Uterus (tissue), 4 donors: ENCODE measurements at places on chromosomes 3 and 15.

- DNase-seq = no peak
These were observed 167.8 kb upstream of the DPH6 start for GRCh38 chr15:35713733-35714132.

DNA sequence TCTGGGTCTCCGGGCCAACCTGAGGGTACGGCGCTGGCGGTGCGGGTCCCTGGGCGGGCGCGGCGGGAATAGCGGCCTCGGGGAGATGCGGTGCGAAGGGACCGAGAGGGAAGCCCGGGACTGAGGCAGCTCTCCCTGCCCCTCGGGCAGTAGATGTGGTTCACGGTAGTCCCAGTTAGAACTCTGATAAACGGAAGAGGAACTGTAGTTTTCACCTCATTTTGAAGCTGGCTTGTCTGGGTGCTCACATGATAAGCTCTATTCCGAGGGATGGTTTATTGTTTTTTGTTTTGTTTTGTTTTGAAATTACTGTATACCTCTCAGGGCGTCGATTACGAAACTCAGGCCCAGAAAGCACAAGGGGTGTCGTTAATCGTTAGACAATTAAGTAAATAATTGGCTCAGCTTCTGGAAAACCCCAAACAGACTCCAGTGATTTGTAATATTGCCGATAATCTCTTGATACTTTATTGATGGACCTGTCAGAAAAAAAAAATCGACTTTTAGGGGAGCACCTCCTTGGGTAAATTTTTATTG is 413 bp downstream of the NUSAP1 start:
- no peak for DNase-seq

- no peak for DNase-seq
These were observed 8.8 kb downstream of the EMC4 start for GRCh38 chr15:34233614-34234013.

- DNase-seq = no peak
These were observed 16.8 kb downstream of the GPR15 start for GRCh38 chr3:98548544-98548943.

DNA sequence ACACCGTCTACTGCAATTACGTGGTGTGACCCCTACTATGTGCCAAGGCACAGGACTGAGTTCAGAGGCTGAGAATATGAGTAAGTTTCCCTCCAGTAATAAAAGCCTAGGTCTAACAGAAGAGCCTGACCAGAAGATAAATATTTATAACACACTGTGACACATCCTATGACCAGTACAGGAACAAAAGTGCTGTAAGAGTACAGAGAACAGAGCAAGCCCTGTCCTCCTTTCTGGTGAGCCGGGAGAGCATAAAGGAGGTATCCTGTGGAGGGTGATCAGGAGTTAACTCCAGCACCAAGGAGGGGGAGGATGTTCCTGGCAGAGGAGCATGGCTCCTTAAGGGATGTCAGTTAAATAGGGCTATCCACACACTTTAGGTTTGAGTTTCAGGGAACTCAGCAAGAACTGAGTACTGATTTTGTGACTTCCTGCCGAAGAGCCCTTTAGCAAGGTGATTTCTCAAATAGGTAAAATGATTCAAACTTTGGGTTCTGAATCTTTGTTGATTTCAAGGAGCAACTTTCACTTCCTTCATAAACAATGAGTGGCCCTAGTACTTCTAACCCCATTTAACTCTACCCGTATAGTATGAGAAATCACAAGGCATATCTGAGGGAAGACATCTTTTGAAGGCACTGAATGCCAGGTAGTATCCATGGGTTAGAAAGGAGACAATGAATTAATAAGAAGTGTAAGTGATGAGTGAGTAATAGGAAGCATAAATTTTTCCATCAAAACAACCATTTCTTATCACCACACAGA is 198.0 kb downstream of the THRB start:
- no peak for DNase-seq

- no peak for DNase-seq
These were observed 247.9 kb downstream of the SATB1 start for GRCh38 chr3:18177271-18177670.

GRCh38 chr15:51132384-51133139 is 37.9 kb upstream of the TNFAIP8L3 start:
- peak; percentile 56 for DNase-seq
